Putamen (tissue), 1 donor: ENCODE measurements at places on chromosomes 13 and 19.

DNA sequence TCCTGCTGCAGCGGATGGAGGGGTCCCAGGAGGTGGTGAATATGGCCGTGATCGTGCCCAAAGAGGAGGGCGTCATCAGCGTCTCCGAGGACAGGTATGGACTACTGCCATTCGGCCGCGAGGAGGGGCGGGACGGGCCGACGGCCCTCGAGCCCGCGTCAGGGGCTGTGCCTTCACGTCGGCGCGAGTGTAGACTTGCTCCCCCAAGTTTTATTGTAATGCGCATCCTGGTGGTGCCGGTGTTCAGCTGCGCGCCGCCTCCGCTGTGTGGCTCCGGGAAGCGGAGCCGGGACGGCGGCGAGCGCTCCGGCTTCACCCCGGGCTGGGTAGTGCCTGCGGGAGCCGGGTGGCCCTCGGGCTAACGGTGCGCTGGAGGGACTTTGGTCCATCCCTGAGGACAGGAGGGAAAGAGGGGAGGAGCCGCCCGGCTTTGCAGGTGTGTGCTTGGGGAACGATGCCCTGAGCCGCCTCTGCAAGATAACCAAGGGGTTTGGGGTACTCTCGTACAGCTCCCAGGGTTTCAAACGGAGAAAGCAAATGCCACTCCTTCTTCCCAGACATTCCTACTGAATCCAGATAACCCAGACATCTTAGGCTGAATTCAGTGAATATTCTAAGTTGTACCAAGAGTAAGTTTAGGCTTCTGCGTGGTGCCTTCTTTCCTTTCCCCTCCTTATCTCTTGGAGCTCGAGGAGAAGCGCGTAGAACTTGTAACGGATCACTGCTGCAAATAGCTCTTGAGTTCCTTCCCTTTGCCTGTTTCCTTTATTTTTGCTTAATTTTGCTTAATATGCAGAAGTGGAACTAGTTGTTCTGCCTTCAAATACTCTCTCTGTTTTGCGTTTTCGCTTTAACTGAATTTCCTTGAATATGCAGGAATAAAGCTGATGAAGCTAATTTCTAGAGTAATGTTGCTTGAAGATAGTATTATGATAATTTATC, 740 bp downstream of the WDFY2 start:
- DNase-seq: peak; percentile 42

- DNase-seq: no peak
These were observed 25.9 kb upstream of the FNDC3A start for GRCh38 chr13:48949566-48950500.

GRCh38 chr13:87123987-87124784, 547.0 kb upstream of the SLITRK5 start:
- no peak for DNase-seq

DNA sequence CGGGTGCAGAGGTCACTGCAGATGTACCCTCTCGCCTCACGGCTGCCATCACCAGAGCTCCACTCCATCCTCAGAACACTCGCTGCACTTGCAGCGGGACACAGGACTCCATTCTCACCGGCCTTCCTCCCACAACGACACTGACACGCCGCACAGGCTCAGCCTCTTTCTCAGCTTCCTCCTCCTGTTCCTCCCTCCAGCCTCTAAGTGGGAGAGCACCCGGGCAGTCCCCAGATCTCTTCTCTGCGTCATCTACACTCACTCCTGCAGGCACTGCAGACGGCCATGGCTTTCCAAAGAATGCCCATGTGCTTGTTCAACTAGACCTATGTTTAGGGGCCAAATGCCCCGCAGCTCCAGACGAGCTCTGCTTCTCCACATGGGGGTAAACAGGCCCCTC, 14.3 kb upstream of the FKRP start:
- no peak for DNase-seq

GRCh38 chr19:2481466-2481865, 5.5 kb downstream of the GADD45B start:
- no peak for DNase-seq
